ENCODE measurements at places on chromosomes 11 and 22.

DNA sequence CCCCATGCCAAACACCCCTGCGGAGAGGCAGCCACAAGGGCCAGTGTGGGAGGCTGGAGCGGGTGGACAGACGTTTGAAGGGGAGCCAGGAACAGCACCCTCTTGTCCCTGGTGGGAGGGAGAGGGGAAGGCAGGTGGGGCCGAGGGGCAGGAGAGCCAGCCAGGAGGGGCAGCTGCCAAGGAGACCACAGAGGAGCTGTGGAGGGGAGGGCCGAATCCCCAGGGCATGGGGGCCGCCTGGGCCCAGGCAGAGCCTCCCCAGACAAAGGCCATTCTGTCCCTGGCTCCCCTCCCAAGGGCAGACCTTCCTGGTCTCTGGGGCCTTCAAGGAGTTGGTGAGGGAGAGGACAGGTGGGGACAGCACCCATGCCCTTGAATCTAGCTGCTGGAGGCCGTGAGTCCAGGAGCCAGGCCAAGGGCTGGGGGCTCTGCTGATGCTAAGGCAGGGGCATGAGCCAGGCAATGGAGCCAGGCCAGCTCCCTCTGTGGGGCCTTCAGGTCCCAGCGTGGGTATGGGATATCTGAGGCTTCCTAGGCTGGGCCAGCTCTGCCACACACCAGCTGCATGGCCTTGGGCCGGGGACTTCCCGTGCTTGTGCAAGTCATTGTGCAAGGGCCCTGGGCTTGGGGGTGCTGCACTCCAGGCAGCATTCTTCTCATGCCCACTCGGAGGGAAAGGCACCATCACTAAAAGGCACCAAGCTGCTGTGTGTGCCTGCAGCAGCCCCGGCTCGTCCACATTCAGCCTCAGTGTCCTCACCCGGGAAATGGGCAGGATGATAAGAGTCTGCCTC is 11.4 kb downstream of the EMID1 start:
- DNase-seq: no peak

DNA sequence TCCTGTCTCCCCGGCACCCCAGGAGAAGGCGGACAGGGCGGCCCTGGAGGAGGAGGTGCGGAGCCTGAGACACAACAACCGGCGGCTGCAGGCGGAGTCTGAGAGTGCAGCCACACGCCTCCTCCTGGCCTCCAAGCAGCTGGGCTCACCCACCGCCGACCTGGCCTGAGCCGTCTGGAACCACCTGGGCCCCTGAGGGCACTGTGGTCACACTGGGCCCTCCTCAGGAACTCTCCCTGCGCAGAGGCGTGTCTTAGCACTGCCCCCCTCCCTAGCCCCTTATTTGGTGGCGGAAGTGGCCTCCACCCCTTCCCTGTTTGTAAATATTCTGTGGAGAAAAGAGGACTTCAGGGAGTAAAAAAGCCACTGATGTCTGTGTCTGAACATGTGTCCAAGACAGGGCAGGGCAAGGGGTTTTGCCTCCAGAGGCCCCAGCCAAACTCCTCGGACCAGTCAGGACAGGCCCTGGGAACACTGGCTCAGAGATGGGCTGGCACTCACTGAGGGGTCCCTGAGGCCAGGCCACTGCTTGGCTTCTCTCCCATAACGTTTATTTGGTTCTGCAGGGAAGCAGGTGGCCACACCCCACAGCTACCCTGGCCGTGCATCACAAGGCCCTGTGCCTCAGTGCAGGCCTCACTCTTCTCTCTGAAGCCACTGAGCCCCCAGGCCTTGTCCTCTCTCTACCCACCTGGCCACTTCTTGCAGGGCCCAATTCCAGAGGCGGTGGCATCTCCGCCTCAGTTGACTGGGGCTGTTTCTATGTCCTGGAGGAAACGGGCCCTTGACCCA is 12.0 kb downstream of the RELA start:
- no peak for DNase-seq

GRCh38 chr22:37638391-37639069 is 939 bp upstream of the SH3BP1 start:
- no peak for DNase-seq

GRCh38 chr11:112460141-112460540 is 199.5 kb upstream of the PLET1 start:
- no peak for DNase-seq

DNA sequence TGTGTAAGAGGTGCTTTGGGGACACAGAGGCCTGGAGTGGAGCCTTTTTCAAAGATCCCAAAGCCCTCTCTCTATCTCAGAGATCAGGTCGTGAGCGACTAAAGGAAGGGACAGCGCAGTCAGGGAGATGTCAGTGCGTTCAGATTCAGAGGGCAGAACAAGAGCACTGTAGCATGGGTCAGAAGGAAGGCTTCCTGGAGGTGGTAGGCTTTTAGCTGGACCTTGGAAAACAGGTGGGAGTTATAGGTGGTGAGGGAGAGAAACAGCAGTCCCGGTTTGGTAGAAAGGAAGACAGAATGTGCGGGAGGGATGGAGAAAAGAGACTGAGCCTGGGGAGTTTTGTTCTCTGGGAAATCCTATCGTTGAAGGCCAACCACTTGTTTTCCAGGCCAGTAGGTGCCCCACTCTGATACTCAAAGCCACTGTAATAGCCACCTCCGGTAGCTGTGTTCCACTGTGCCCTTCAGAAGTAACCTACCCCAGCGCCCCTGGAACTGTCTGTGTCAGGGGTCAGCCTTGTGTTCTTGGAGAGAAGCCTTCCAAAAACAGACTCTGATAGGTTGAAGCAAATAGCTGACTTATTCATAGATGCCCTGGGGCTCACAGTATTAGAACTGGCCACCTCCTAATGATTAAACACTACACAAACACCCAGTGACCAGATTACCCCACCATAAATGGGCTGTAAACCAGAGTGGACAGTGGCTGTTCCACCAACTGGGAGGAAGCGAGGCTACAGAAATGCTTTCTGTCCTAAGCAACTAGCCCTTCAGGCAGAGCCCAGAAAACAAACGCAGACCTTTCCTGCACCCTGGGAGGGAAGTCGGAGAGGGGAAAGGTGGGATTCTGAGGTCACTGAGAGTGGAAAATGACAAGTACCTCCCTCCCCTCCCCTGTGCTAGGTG is 157.7 kb downstream of the DBX1 start:
- no peak for DNase-seq

DNA sequence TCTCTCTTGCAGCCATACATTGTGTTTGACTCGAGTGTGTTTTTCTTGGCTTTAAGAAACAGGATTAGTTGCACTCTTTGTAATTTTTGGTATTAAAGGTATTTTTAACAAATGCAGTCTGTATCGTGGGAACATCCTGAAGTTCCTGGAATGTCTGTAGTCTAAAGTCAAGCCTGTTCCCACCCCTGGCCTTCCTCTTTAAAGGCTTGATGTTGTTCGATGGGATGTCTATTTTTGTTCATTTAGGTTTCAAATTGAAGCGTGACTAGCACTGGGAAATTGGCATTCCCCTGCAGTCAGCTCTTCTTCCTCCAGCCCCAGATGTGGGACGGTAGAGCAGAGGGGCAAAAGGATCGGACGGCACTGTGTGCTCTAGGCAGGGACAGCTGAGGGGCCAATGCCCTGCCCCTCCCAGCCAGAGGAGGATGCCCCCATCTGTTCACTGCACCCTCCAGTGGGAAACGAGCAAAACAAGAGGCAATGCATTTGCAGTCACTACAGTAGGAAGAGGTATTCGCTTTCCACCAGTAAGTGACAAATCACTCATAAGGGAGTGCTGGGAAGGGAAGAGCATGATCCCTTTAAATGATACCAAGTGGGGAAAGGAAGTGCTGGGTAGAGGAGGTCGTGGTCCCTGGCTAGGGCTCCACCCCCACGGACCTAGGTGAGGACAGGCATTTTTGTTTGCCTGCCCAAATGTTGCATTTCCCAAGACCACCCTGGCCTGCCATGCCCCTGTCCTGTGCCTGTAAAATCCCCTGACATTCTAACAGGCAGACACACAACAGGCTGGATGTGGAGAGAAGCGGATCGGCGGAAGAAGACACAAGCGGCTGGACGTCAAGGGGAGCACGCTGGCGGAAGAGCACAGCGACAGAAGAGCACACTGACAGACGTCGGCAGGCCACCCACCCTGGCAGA is 47.4 kb upstream of the SEPTIN5 start:
- no peak for DNase-seq

GRCh38 chr11:96317571-96317970 is 25.4 kb downstream of the MAML2 start:
- no peak for DNase-seq

- DNase-seq: no peak
These were observed 734.7 kb downstream of the KCNA4 start for GRCh38 chr11:29282088-29282487.

DNA sequence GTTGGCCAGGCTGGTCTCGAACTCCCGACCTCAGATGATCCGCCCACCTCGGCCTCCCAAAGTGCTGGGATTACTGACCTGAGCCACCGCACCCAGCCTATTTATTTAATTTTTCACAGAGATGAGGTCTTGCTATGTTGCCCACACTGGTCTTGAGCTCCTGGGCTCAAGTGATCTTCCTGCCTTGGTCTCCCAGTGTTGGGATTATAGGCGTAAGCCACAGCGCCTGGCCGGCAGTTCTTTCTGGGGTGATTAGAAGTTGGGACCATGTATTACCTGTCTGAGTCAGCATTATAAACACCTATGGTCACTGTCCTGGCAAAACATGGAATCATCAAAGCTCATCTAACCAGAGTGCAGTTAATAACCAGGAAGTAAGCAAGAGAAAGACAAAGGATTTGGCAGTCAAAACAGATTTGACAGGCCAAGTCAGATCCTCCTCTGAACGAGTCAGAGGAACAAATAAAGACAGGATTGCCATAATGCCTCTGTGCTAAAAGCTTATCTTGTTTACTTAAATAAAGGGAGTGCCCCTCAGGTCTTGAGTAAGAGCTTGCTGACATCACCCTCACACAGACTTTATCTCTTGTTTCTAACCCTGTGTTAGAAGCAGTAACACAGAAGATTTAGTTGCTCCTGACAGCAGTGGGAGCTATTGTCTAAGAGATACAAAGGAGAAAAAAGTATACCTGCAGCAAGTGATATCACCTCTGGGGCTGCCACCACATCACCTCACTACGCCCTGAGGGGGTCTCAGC is 3.7 kb downstream of the SERPIND1 start:
- no peak for DNase-seq

- DNase-seq: no peak
These were observed 690.4 kb downstream of the BRD1 start for GRCh38 chr22:49137206-49137840.

- DNase-seq: peak; percentile 64
These were observed 1.6 kb upstream of the ELFN2 start for GRCh38 chr22:37428649-37429586.

- no peak for DNase-seq
These were observed 7.2 kb downstream of the ELFN2 start for GRCh38 chr22:37419969-37420685.

DNA sequence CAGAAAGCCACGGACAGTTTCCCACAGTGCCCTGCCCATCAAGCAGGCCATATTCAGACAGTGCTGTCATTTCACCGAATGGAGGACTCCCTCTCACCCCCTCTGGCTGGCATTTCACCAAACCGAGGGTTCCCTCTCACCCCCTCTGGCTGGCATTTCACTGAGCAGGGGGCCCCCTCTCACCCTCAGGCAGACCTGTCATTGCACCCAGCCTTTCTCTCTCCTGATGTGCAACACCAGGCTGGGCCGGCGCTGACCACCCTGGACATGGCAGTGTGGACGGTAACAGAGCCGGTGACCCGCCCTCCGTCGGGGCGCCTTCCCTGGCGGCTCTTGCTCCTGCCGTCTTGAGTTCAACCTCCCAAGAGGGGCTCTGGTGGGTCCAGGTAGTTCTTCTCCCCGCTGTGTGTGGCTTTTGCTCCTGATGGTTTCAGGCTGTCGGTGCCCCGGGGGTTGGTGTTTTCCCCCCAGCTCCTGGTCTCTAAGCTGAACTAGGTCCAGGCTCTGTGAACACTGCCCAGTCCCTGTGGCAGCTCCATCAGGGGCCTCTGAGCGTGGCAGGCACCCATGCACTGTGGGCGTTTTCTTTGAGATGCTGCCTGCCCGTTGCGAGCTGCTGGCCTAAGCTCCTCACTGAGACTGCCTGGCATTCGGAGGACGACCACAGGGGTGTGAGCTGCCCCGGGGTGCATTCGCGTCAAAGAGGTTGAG is 46.9 kb downstream of the SMIM38 start:
- DNase-seq: no peak

DNA sequence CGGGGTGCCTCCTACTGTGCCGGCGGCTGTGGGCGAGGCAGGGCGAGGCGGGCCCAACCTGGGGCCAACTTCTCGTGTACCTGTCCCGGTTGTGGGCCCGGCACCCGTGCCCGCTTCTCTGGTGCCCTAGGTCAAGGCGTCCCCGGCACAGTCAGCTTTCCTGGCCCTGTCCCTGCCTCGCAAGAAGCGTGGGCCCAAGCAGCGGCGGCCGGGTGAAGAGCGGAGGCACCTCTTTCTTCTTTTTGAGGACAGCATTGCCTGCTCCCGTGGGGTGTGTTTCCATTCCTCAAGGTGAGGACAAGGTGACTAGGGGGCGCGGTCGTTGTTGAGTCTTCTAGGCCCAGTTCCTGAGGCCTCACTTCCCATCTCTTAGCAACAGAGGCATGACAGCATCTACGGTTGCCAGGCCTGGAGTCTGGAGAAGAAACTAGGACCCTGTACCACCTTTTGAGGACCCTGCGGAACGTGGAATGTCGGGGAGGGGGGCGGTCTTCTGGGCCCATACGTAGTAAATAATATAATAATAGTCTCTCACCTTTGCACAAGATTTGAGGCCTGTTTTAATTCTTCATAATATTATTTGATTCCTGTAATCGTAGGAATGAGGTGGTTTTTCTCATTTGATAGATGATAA is 418 bp downstream of the ACO2 start:
- peak; percentile 33 for DNase-seq

DNA sequence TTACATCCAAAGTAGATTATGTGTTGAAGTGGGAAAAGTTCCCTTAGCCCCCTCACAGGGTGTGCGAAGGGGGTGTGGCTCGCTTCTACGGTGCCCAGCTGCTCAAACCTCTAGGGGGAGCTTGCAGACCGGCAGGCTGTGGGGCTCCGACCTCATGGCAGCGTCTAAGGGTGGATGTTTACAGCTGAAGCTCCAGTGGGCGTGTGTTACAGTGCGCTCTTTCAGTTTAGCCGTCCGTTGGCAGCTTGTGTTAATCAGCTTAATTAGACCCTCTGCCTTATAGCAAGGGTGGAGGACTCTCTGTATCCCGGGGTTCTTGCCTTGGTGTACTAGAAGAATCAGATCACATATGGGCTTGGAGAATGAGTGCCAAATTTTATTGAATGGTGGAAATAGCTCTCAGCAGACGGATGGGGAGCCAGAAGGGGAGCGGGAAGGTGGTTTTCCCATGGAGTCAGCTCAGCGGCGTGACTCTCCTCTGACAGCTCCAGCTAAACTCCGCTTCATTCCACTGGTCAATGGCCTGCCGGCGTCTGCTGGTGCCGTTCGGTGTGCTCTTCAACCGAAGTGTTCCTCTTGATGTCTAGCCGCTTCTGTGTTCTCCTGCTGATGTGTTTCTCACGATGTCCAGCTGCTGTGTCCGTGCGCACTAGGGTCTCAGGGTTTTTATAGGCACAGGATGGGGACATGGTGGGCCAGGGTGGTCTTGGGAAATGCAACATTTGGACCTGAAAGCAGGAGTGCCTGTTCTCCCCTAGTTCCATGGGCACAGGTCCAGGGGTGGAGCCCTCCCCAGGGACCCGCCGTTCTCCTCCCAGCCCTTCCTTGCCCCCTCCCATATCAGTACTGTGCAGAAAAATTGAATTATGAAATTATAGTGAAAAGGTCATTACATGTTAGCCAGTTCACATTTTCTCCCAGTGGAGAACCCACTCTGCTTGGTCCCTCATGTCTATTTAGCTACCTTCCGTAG is 28.6 kb upstream of the OR10G7 start:
- peak; percentile 16 for DNase-seq

GRCh38 chr11:70760416-70761020 is 362.2 kb downstream of the CTTN start:
- DNase-seq: no peak

All from CD4-positive, alpha-beta T cell treated with Interleukin-4 for 1 hour (primary cell).